ENCODE measurements at places on chromosomes 2 and 18.

- DNase-seq = peak; percentile 82
Measured at GRCh38 chr18:3526421-3527354, 76.7 kb downstream of the TGIF1 start.

GRCh38 chr2:215171151-215171550 is 32.7 kb upstream of the ABCA12 start:
- DNase-seq = no peak

- DNase-seq = no peak
Measured at GRCh38 chr2:72115110-72116080, 32.3 kb downstream of the CYP26B1 start.

DNA sequence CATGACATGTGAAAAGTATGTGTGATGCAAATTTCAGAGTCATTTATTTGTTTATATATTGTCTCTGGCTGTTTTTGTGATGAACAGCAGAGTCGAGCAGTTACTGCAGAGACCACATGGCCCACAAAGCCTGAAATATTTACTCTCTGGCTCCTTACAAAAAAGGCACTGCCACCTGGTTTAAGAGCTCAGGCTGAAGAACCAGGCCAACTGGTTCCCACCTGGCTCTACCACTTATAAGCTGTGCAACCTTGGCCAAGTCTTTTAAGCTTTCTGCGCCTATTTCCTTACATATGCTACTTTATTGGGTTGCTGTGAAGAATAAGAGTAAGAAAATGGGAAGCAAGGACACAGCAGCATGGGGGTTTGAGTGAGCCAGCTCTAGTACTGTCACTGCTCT is 207.6 kb downstream of the L3MBTL4 start:
- DNase-seq = no peak

DNA sequence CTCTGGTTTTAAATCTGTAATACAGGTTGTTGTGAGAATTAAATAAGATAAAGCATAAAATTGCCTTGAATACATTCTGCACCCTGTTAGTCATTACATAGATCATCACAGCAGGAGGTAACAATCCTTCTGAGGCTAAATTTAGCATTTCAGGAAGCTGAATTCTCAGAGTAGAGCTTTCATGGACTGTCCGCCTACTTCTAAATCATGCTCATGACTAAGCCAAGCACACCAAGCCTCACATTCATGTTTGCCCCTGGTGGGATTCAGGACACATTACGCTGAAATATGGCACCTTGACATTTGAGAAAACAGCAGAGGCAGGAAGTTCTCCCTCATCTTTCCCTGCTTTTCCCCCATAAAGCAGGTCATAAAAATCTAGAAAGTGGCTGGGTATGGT is 16.6 kb upstream of the PIK3C3 start:
- no peak for DNase-seq

GRCh38 chr2:215900203-215900611 is 113.1 kb downstream of the MREG start:
- DNase-seq = no peak

DNA sequence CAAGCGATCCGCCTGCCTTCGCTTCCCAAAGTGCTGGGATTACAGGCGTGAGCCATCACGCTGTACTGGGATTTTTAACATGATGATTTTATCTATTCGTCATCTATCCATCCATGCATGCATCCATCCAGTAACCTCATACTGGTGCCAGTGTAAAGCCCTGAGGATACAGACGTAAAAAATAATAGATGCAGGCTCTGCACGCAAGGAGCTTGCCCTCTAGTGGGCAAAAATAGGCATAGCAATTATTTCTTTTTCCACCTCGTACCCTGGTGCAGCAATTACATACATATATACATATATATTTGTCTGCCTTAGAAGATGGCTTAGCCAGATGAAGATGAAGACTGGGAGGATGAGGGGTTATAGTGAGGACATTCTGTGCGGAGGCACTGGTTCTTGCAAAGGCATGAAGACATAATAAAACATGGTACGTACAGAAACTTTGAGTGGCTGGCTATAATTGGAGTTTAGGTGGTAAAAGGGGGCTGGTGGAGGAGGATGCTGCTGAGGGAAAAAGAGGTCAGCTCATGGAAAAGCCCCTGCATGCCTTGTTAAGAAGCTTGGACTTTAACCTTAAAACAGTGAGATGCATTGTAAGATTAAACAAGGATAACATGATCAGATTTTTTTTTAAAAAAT is 19.6 kb upstream of the RPIA start:
- no peak for DNase-seq

GRCh38 chr2:112321375-112322320 is 46.3 kb downstream of the ZC3H6 start:
- no peak for DNase-seq

- no peak for DNase-seq
Measured at GRCh38 chr18:26008096-26008495, 82.3 kb downstream of the SS18 start.

Data from NCI-H1092 (cell line).